ENCODE measurements at places on chromosomes 5 and 9. TPM values are rescaled to one million over a fixed set of nuclear protein-coding genes. Genes with fewer than 3 reads are reported as not detected.

- DNase-seq = no peak
Observed at GRCh38 chr9:7287986-7288385, 511.6 kb downstream of the DMAC1 start.

DNA sequence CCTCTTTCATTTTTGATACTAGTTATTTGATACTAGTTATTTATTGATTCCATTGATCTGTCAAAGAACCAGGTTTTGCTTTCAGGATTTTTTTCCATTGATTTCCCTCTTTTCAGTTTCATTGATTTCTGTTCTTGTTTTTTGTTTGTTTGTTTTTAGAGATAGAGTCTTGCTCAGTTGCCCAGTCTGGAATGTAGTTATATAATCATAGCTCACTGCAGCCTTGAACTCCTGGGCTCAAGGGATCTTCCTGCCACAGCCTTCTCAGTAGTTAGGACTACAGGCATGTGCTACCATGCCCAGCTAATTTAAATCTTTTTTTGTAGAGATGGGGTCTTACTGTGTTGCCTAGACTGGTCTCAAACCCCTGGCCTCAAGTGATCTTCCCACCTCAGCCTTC is 49.9 kb downstream of the FSD1L start:
- DNase-seq = no peak

DNA sequence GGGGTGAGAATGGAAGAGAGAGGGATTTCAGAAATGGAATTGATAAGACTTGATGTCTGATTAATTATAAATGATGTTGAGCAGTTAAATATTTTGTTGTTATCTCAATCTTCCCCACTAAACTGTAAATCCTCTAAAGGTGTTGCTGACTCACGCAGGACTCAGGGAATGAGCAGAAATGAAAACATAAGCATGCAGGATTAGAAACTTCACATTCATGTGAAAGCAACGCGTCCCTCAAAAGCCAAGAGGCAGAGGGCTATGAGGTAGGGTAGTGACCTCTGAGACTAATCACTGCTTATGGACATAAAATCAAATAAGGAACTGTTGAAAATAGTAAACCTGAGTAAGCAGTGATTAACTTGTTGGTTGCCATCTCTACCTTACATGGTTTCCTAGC is 21.1 kb downstream of the ADAMTSL1 start:
- DNase-seq = no peak

Gene RAI14
- 4.5 TPM for total RNA-seq

DNA sequence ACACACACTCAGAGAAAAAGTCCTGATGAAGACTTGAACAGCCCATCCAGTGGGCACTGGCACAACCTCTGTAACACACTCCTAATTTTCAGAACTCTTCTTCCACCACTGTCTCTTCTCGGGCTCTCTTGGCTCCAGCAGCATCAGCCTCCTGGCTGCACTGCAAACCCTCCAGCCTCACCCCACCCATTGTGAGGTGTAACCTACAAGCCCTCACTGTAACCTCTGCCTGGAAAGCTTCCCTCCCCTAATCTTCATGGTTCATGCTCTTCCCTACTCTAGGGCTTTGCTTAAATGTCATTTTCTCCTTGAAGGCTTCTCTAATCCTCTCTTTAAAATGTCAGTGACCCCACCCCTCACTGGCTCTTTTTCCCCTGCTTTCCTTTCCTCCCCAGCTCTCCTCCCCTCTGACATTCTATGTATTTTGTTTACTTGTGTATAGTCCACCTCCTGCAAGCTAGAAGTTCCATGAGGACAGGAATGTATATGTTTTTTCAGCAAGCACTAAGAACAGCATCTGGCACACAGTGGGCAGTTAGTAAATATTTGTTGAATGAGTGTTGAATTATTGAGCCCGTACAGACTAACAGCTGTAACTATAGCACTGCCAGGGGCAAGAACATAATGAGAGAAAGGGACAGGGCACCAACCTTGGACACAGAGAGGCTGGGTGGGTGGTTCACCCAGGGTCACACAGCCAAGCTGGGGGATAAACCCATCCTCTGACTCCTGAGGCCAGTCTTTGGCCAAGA is 76.4 kb downstream of the ESM1 start:
- no peak for DNase-seq

Data from activated CD4-positive, alpha-beta T cell treated with anti-CD3 and anti-CD28 coated beads for 36 hours (primary cell).